ENCODE measurements at places on chromosomes 12 and 14. TPM values are rescaled to one million over a fixed set of nuclear protein-coding genes. Genes with fewer than 3 reads are reported as not detected.

GRCh38 chr12:108693751-108694150 is 37.6 kb downstream of the CORO1C start:
- peaks cover 26% of the 10 kb centered on the region for H3K4me1 ChIP-seq
- no peak overlapping the region for H3K4me3 ChIP-seq
- no peak overlapping the region for H3K27ac ChIP-seq
- no peaks in the 10 kb centered on the region for H3K27me3 ChIP-seq

GRCh38 chr14:55103971-55104954 is 24.8 kb upstream of the LGALS3 start:
- no peaks in the 10 kb centered on the region for H3K36me3 ChIP-seq
- peak overlapping the region; percentile 96 for H3K27ac ChIP-seq
- H3K4me3 ChIP-seq, result no peak overlapping the region
- DNase-seq, result no peak

DNA sequence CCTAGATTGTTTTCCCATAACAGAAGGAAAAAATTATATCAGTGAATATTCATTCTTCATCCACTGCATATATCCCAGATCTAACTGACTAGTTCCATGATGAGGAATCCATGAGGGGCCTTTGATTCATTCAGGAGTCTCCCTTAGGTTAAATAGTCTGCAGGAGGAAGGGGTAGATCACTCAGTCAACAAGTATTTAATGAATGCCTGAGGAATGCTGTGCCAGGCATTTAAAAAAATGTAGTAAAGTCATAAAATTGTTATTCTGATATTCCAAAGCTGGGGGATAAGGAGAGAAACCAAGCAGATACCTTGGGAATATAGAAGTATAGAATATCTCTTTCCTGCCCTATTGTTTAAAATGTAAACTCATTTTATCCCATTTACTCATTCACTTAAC is 216.2 kb upstream of the CAND1 start:
- H3K4me3 ChIP-seq, result no peak overlapping the region
- H3K4me1 ChIP-seq, result no peaks in the 10 kb centered on the region
- H3K36me3 ChIP-seq, result no peaks in the 10 kb centered on the region
- peaks cover 3% of the 10 kb centered on the region for H3K27me3 ChIP-seq
- no peak for DNase-seq
- H3K27ac ChIP-seq, result no peak overlapping the region

GRCh38 chr12:90858252-90858651 is 96.7 kb downstream of the CCER1 start:
- H3K4me1 ChIP-seq, result no peaks in the 10 kb centered on the region
- no peak for DNase-seq
- H3K36me3 ChIP-seq, result no peaks in the 10 kb centered on the region
- H3K27me3 ChIP-seq, result peaks cover 1% of the 10 kb centered on the region
- H3K4me3 ChIP-seq, result no peak overlapping the region

DNA sequence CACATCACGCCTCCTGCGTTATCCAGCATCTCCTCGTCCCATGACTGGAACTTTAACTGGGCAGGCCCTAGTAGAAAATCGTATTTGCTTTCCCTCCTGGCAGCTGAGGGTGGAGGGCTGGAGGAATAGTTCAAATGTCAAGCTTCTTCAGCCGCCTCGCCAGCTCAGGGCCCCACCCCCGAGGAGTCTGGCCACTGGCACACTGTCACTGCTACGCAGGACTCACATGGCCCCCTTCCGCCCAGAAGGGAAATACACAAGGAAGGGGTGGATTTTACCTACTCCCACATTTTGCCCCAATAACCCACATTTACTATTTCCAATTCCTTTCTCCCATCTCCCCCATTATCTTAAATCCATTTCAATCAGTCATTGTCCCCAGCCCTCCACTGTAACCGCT is 8.6 kb downstream of the SLC6A13 start:
- no peak overlapping the region for H3K27ac ChIP-seq
- no peak for DNase-seq
- H3K36me3 ChIP-seq, result peaks cover 5% of the 10 kb centered on the region
- H3K27me3 ChIP-seq, result peaks cover 45% of the 10 kb centered on the region

DNA sequence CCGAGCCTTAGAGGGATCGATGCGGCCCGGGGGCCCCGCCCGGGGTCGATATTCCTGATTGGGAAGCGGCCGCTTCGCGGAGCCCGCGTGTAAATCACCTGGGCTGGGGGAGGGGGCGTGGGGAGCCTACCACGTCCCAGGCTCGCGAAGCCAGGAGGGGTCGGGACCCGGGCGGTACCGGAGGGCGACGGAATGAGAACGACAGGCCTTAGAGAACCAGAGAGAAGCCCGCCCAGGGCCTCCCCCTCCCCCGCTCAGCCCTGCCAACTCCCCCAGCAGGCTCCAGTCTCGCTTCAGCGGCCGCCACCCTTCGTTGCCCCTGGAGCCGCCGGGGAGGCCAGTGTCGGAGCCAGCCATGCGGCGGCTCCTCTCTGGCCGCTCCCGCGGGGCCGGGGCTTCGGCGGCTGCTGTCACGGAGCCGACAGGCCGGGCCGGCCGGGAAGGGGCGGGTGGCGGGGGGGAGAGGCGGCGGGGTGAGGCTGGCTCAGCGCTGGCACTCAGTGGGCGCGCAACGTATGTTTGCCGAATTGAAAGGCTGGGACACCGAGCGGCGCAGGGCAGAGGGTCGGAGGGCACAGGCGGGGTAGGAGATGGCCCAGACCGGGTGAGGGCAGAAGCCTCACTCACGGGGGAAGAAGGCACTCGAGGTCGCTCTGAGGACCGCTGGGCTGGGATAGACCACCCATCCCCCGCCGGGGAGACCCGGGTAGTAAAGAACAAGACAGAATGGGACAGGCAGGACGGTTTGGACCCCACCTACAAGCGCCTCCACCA is 1.4 kb upstream of the DNAJC22 start:
- peak overlapping the region; percentile 73 for H3K4me3 ChIP-seq
- no peaks in the 10 kb centered on the region for H3K36me3 ChIP-seq
- H3K27me3 ChIP-seq, result peaks cover 78% of the 10 kb centered on the region
- no peak overlapping the region for H3K27ac ChIP-seq
- H3K4me1 ChIP-seq, result peaks cover 45% of the 10 kb centered on the region

- no peaks in the 10 kb centered on the region for H3K4me1 ChIP-seq
- H3K27me3 ChIP-seq, result peaks cover 13% of the 10 kb centered on the region
- no peak overlapping the region for H3K27ac ChIP-seq
- DNase-seq, result no peak
- no peaks in the 10 kb centered on the region for H3K36me3 ChIP-seq
Observed at GRCh38 chr12:115296613-115297198, 612.7 kb upstream of the TBX3 start.

GRCh38 chr14:89353766-89354113 is 63.3 kb downstream of the FOXN3 start:
- H3K4me1 ChIP-seq, result peaks cover 82% of the 10 kb centered on the region
- peak overlapping the region; percentile 53 for H3K27ac ChIP-seq
- DNase-seq, result no peak
- H3K36me3 ChIP-seq, result peaks cover 4% of the 10 kb centered on the region
- H3K27me3 ChIP-seq, result no peaks in the 10 kb centered on the region

- H3K27ac ChIP-seq, result peak overlapping the region; percentile 90
- H3K4me1 ChIP-seq, result peaks cover 53% of the 10 kb centered on the region
- DNase-seq, result no peak
Observed at GRCh38 chr12:50598321-50598862, 93.6 kb downstream of the DIP2B start.

GRCh38 chr12:5438671-5439200 is 6.8 kb downstream of the NTF3 start:
- DNase-seq, result no peak
- H3K27me3 ChIP-seq, result peaks cover 20% of the 10 kb centered on the region
- no peaks in the 10 kb centered on the region for H3K36me3 ChIP-seq
- H3K4me3 ChIP-seq, result no peak overlapping the region
- H3K27ac ChIP-seq, result no peak overlapping the region
- H3K4me1 ChIP-seq, result no peaks in the 10 kb centered on the region

- H3K27me3 ChIP-seq, result no peaks in the 10 kb centered on the region
- H3K4me1 ChIP-seq, result no peaks in the 10 kb centered on the region
- H3K27ac ChIP-seq, result no peak overlapping the region
- no peak overlapping the region for H3K4me3 ChIP-seq
- no peaks in the 10 kb centered on the region for H3K36me3 ChIP-seq
Observed at GRCh38 chr12:18595412-18595811, 142.4 kb downstream of the PLCZ1 start.

GRCh38 chr12:103097496-103097895 is 140.0 kb downstream of the ASCL1 start:
- DNase-seq, result no peak
- no peaks in the 10 kb centered on the region for H3K4me1 ChIP-seq
- no peaks in the 10 kb centered on the region for H3K36me3 ChIP-seq
- no peak overlapping the region for H3K27ac ChIP-seq

GRCh38 chr14:94747739-94748138 is 22.2 kb downstream of the GSC start:
- H3K4me1 ChIP-seq, result no peaks in the 10 kb centered on the region
- no peak overlapping the region for H3K4me3 ChIP-seq
- peaks cover 21% of the 10 kb centered on the region for H3K27me3 ChIP-seq
- H3K36me3 ChIP-seq, result no peaks in the 10 kb centered on the region
- no peak for DNase-seq

PLCZ1 gene
- not detected for polyA plus RNA-seq

CCDC88C gene
- polyA plus RNA-seq, result 23.4 TPM

CLEC2A gene
- polyA plus RNA-seq, result not detected

CAPZA3 gene
- not detected for polyA plus RNA-seq

KRT79 gene
- not detected for polyA plus RNA-seq

Data from naive thymus-derived CD8-positive, alpha-beta T cell (primary cell).